Liver (tissue), 10 donors: ENCODE measurements at places on chromosomes 5 and 9. TPM values are rescaled to one million over a fixed set of nuclear protein-coding genes. Genes with fewer than 3 reads are reported as not detected.

IRGM gene
- 0.08 TPM for total RNA-seq

- H3K27me3 ChIP-seq, result no peaks in the 10 kb centered on the region
- H3K4me1 ChIP-seq, result no peaks in the 10 kb centered on the region
- no peak for DNase-seq
- H3K27ac ChIP-seq, result no peak overlapping the region
- H3K36me3 ChIP-seq, result no peaks in the 10 kb centered on the region
Measured at GRCh38 chr5:171223927-171224326, 85.1 kb upstream of the TLX3 start.

DNA sequence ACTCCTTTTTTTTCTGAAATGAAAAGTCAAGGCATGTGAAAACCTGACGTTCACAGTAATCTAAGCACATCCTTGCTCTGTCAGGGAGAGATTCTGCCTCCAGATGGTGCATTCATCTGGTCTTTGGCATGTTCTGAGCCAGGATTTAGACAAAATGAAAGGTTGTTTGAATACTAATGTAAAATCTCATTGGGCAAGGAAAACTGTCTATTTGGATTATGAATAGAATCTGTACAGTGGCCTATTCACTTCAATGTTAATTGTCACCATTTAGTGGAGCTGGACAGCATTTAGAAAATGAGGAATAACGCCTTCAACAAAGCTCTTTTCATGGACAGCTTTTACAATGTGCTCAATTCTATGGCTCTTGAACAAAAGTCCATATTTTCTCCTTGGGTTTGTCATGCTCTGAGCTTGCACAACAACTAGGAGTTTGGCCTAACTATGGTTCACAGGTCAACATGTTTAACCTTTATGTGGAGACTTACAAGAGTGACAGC, 28.9 kb downstream of the ARHGEF28 start:
- peaks cover 11% of the 10 kb centered on the region for H3K4me1 ChIP-seq
- H3K27ac ChIP-seq, result no peak overlapping the region
- DNase-seq, result no peak
- no peak overlapping the region for H3K4me3 ChIP-seq
- H3K36me3 ChIP-seq, result no peaks in the 10 kb centered on the region

DNA sequence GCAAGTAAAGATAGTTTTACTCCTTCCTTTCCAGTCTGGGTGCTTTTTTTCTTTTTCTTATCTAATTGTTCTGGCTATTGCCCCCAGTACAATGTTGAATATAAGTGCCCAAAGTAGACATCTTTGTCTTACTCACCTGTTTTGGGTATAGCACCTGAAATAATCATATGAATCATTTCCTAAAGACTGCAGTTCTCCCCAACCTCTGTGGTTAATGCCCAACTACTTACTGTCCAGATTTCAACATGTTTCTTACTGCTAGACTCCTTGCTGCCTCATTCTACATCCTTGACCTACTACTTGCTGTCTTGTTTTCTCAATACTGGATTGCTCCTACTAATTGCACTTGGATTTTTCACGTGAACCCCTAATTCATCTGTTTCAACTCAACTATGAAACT, 8.8 kb upstream of the HSDL2 start:
- no peak overlapping the region for H3K27ac ChIP-seq
- H3K27me3 ChIP-seq, result no peaks in the 10 kb centered on the region
- no peak overlapping the region for H3K4me3 ChIP-seq
- no peaks in the 10 kb centered on the region for H3K4me1 ChIP-seq
- H3K36me3 ChIP-seq, result no peaks in the 10 kb centered on the region
- DNase-seq, result no peak

TTC1 gene
- total RNA-seq, result 18.4 TPM

CDH9 gene
- total RNA-seq, result not detected

GRCh38 chr9:29659736-29660135, 2086.5 kb upstream of the C9orf72 start:
- no peaks in the 10 kb centered on the region for H3K4me1 ChIP-seq
- H3K27ac ChIP-seq, result no peak overlapping the region
- no peak overlapping the region for H3K4me3 ChIP-seq
- H3K27me3 ChIP-seq, result no peaks in the 10 kb centered on the region
- no peaks in the 10 kb centered on the region for H3K36me3 ChIP-seq

IL13 gene
- total RNA-seq, result not detected

GRCh38 chr5:178426326-178427130, 163.7 kb downstream of the COL23A1 start:
- H3K4me1 ChIP-seq, result peaks cover 4% of the 10 kb centered on the region
- no peaks in the 10 kb centered on the region for H3K36me3 ChIP-seq
- no peak overlapping the region for H3K4me3 ChIP-seq
- H3K27ac ChIP-seq, result no peak overlapping the region

- peak; percentile 99 for DNase-seq
- H3K4me1 ChIP-seq, result peaks cover 10% of the 10 kb centered on the region
- peak within 1 kb of the TSS; percentile 96 for H3K4me3 ChIP-seq
- no peaks in the 10 kb centered on the region for H3K36me3 ChIP-seq
- H3K27ac ChIP-seq, result peak within 1 kb of the TSS; percentile 73
- H3K27me3 ChIP-seq, result no peaks in the 10 kb centered on the region
Measured at GRCh38 chr9:6412487-6413364, at the start of gene UHRF2. Gene UHRF2, plus strand, starts transcription at chr9:6413199. Its CDS starts 292 bp downstream, at chr9:6413491.
